ENCODE measurements at places on chromosomes 4 and X.

DNA sequence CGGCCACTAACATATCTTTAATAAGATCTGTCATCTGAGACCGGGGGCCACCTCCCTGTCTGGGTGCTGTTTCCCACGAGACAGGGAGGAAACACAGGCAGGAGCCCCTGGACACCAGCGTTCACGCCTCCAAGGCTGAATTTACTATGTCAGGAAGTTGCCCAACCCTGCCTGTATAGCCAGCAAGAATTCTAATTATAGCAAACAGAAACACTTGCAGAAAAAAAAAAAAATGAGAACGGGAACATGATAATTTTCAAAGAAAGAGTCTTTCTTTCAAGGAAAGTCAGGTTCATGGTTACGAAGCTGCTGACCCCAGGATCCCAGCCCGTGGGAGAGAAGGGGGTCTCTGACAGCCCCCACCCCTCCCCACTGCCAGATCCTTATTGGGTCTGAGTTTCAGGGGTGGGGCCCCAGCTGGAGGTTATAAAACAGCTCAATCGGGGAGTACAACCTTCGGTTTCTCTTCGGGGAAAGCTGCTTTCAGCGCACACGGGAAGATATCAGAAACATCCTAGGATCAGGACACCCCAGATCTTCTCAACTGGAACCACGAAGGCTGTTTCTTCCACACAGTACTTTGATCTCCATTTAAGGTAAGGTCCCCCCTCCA, at the start of gene IL3RA:
TSS of gene IL3RA (plus strand) at position 455 of the 613 bp plus-strand sequence. CDS start 4,981 bp downstream, outside the sequence.
- DNase-seq, result no peak

DNA sequence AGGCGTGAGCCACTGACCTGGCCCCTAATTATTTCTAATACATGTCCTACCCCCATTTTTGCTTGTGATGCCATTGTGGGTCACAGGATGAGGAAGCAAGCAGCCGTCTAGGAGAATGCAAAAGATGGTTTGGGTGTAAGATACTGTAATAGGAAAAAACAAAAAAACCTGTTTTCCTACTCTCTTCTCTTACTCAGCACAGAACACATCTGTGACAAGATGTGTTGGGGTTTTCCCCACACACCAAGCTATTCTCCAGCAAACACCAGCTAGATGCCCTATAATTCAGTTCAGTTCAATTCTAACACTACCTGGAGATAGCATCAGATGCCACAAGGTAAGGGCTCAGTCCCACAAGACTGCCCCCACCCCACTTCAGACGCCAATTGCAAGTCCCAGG, 15.3 kb upstream of the HPRT1 start:
- no peak for DNase-seq

DNA sequence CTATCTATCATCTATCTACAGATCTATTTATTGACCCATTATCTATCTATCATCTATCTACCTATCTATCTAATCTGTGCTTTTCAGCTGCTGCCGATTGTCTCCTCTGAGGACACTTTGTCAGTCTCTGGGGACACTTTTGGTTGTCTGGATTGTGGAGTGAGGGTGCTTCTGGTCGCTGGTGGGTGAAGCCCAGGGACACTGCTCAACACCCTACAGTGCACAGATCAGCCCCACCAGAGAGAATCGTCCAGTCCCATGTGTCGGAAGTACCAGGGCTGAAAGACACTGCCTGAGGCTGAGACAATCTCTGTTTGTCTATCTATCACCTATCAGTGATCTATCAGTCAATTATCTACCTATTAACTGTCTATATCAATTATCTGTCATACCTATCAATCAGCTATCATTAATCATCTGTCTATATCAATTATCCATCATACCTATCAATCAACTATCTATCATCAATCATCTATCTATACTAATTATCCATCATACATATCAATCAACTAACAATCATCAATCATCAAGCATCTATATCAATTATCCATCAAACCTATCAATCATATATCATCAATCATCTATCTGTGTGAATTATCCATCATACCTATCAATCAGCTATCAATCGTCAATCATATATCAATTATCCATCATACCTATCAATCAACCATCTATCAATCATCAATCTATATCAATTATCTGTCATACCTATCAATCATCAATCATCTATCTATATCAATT, 70.0 kb upstream of the PPP2R3B start:
- DNase-seq, result no peak

- no peak for DNase-seq
Observed at GRCh38 chrX:65723706-65724105, 56.3 kb downstream of the MSN start.

- no peak for DNase-seq
Observed at GRCh38 chrX:15815779-15816437, 25.6 kb downstream of the ZRSR2 start.

GRCh38 chr4:112807083-112807482, 170.1 kb downstream of the LARP7 start:
- no peak for DNase-seq

DNA sequence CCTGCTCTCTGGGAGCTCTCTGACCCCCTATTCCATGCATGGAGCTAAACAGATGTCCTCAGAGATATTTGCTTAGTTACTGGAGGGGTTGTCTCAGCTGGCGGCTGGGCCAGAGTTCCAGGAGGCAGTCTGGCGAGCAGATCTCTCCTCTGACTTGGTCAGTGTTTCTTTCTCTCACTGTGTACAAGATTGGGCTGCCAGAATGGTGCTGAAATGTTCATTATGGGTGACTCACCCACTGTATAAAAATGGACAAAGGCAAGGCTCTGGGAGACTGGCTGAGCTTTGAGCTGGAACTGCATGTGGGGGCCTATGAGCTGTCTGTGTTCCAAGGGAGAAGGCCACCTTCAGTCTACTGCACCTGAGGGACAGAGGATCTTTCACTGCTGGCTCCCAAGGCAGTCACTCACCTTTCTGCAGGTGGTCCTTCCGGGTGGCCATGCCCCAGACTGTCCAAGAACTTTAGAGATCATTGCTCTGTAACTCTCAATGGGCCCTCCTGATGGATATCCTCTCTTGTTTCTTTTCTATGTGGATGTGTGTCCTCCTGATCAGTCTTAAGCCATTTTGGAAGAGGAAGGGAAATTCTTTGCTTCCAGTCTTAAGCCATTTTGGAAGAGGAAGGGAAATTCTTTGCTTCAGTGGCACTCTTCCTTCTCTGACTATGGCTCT, 88.2 kb downstream of the CFAP299 start:
- DNase-seq, result no peak

DNA sequence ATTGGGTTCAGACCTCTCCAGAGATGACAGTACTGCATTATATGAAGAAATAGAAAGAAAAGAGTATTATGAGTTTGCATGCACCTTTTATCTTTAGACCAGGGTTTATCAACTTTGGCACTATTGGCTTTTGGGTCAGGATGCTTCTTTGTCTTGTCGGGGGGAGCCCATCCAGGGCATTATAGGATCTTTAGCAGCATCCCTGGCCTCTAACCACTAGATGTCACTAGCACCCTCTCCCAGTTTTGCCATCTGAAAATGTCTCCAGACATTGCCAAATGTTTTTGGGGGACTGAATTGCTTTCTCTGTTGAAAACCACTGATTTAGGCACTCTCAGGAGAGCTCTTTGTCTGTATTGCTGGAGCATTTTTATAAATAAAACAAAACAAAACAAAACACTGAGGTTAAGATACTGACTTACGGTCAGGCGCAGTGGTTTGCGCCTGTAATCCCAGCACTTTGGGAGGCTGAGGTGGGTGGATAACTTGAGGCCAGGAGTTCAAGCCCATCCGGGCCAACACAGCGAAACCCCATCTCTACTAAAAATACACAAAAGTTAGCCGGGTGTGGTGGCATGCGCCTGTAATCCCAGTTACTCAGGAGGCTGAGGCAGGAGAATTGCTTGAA, 23.6 kb downstream of the CA5B start:
- DNase-seq, result peak; percentile 9

DNA sequence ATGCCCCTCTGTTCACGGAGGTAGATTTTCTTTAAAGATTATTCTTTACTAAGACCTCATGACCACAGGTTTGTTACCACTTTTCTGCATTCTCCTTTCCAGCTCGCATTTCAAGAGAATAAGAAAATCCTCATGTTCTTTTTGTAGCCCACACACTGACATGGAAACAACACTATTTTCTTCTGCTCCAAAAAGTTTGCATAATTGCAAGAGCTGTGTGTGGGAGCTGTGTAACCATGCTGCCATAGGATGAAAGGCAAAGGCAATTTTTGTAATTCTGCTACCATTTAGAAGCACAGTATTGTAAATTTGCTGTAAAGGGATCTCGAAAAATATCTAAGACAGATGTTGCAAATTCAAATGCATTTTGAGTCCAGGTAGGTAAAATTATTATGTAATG, 302.4 kb upstream of the EMCN start:
- no peak for DNase-seq

DNA sequence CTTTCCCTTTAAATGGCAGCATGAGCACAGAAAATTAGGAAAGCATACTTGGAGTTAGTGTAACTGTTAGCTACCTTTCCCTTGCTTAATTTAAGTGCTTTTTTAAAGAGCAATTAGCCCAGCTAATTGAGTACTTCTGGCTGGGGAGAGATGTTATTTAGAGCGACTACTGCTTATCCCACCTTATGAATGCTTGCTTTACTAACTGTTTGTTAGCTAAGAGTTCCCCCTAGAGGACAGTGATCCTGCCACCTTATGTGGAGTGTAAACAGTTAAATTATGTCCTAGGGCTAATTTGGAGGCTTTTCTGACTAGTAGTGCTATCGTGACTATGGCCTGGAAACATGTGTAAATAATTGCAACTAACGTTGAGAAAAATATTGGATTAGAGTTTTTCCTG, 909.4 kb downstream of the FSTL5 start:
- no peak for DNase-seq

DNA sequence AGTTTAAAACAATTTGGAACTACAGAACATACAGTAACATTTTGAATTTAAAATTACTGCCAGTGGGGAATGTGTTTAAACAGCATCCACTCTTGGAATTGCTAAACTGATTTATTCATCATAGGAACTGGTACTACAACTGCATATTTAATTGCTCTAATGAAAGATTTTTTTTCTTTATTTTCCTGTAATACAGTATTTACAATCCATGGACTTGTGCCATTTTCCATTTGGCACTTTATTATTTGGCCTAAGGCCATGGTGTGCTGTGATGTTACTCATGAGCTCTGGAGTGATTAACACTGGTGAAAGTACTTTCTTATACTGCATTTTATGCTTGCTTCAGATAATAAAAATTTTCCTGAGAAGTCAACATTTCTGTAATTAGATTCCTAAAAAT, 69.7 kb upstream of the NUDT6 start:
- no peak for DNase-seq

- DNase-seq, result no peak
Observed at GRCh38 chr4:160034501-160034900, 931.6 kb downstream of the RAPGEF2 start.

DNA sequence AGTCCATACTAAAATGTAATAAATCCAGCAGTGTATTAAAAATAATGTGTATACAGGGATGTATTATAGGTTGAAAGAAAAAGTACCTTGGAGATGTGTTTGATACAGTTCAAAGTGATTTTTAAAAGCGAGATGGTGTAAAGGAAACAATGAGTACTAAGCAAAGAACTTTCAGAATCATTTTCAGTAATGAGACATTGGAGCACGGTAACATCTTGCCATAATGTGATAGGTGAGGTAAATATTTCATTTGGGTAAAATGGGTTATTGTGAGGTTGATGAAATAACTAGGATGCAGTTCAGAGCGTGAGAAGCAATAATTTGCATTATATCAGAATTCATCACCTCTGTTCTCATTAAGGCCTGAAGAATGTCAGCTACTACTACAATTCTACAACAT, 25.9 kb downstream of the EIF2S3 start:
- no peak for DNase-seq

GRCh38 chrX:14440106-14440505, 89.2 kb upstream of the GLRA2 start:
- no peak for DNase-seq

- no peak for DNase-seq
Observed at GRCh38 chrX:1075741-1076140, 136.7 kb downstream of the CRLF2 start.

- DNase-seq, result peak; percentile 15
Observed at GRCh38 chrX:16445166-16445752, 204.7 kb upstream of the S100G start.

DNA sequence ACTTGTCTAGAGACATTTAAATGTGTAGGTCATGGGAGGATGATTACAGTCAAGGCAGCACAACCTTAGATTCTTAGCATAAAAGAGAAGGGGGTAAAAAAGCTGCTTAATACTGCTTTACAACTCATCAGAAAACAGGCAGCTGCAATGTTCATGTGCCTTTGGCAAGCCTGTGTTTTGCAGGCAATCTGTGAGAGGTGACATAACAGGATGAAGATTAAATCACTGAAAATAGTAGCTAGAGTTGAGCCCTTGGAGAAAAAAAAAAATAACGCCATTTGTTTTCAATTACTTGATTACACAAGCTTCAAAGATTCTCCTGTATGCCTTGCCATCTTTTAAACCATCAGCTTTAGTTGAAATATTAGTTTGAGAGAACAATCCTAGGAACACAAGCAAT, 847.6 kb upstream of the LCORL start:
- no peak for DNase-seq

- no peak for DNase-seq
Observed at GRCh38 chr4:152559641-152560040, 23.7 kb upstream of the FBXW7 start.

DNA sequence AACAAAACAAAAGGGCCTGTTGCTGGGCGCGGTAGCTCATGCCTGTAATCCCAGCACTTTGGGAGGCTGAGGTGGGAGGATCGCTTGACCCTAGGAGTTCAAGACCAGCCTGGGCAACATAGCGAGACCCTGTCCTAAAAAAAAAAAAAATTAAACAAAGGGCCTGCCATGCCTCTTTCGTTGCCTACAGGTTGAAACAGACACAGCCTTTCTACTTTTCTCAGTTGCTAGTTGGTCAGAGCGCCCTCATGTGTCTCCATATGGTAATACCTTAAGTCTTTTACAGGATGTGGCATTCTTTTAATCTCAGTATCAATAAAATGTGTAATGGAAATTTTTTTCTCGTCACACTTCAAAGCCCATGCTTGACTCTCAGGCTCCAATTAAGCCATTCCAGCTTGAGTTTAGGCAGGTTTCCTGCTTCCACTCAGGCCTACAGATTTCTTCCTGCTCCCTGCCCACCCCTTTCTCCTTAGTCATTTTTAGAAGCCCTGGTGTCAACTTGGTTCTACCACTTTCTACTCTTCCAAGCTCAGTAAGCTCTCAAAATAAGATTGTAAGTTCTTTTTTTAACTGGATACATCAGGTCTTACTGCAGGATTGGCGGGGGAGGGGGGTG, 4.6 kb upstream of the SOWAHD start:
- DNase-seq, result no peak

DNA sequence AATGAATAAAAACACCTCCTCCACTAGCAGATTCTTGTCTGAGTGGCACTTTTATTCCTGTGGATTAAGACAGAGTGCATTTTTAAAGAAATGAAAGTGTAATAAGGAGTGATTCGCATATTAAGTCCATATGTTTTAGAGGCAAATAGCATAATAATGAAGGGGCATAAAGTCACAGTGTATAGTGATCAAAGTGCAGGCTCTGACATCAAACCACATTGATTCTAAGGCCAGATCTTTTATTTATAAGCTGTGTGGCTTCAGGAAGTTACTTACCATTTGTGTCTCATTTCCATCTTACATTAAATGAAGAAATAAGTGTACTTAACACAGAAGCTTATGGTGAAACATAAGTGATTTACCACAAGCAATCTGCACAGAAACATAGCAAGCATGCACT, 332.8 kb downstream of the GASK1B start:
- DNase-seq, result no peak

All from activated T-helper 9 cell treated with anti-CD3 and anti-CD28 coated beads, Interleukin-2, amount 50 U/mL, for 16 hours (primary cell).